Activated CD4-positive, alpha-beta memory T cell treated with anti-CD3 and anti-CD28 coated beads, Interleukin-2, amount 10 ng/mL, durations not matched to agents 7 days and 5 days (primary cell): ENCODE measurements at places on chromosomes 11 and 22. TPM values are rescaled to one million over a fixed set of nuclear protein-coding genes. Genes with fewer than 3 reads are reported as not detected.

The OVCH2 gene
- not detected for total RNA-seq

The PICALM gene
- total RNA-seq = 199 TPM

The ANO1 gene
- not detected for total RNA-seq

The SAA4 gene
- total RNA-seq = not detected

The ADAMTS8 gene
- not detected for total RNA-seq

The MUS81 gene
- 91.9 TPM for total RNA-seq

The OR5P2 gene
- total RNA-seq = not detected

The NEFH gene
- total RNA-seq = 2.7 TPM

The OR2D2 gene
- total RNA-seq = not detected

The TRIM3 gene
- total RNA-seq = 9.9 TPM

The CCDC81 gene
- total RNA-seq = 0.53 TPM

The OR4C6 gene
- total RNA-seq = not detected

The PLEKHB1 gene
- total RNA-seq = 8.6 TPM

The BACE1 gene
- 0.96 TPM for total RNA-seq

The LRRC32 gene
- 7.4 TPM for total RNA-seq

The SLC22A9 gene
- not detected for total RNA-seq

The SLC22A12 gene
- not detected for total RNA-seq

The ALG9 gene
- 25.0 TPM for total RNA-seq

The TSSK2 gene
- total RNA-seq = not detected

The OR52N2 gene
- total RNA-seq = not detected

The UBE4A gene
- total RNA-seq = 42.1 TPM

The FAM227A gene
- total RNA-seq = 0.45 TPM

The TNNI2 gene
- total RNA-seq = 0.60 TPM

The PAFAH1B2 gene
- 62.8 TPM for total RNA-seq

The SLC17A6 gene
- total RNA-seq = not detected

The PACS1 gene
- total RNA-seq = 86.4 TPM

The IFTAP gene
- 0.75 TPM for total RNA-seq

The TMEM123 gene
- total RNA-seq = 331 TPM

The C22orf23 gene
- not detected for total RNA-seq

The FAM111A gene
- 136 TPM for total RNA-seq

The MOB2 gene
- 52.9 TPM for total RNA-seq

The APOA4 gene
- total RNA-seq = not detected

The RCOR2 gene
- not detected for total RNA-seq

The ZPR1 gene
- 55.6 TPM for total RNA-seq

The ART5 gene
- total RNA-seq = not detected

The CCDC73 gene
- total RNA-seq = not detected

The ANO9 gene
- 69.2 TPM for total RNA-seq

The PHOX2A gene
- not detected for total RNA-seq

The OR4A16 gene
- not detected for total RNA-seq

The HOATZ gene
- total RNA-seq = not detected

The SLC7A4 gene
- total RNA-seq = not detected

The TPBGL gene
- total RNA-seq = 0.28 TPM

The SCUBE2 gene
- not detected for total RNA-seq

The SNX32 gene
- 0.83 TPM for total RNA-seq

The FXYD6 gene
- not detected for total RNA-seq

The KMT5B gene
- 28.0 TPM for total RNA-seq

The TOB2 gene
- total RNA-seq = 41.2 TPM

The NCAPD3 gene
- 97.2 TPM for total RNA-seq

The KIF18A gene
- total RNA-seq = 26.7 TPM

The SLC22A6 gene
- not detected for total RNA-seq
